ENCODE measurements at places on chromosomes 12 and 14.
A peak's percentile ranks its signal among the peaks of the same experiment; 100 is the strongest.

- DNase-seq: no peak
Measured at GRCh38 chr12:15143467-15143866, 77.8 kb downstream of the RERG start.

GRCh38 chr12:115204957-115205754 is 521.2 kb upstream of the TBX3 start:
- no peak for DNase-seq

DNA sequence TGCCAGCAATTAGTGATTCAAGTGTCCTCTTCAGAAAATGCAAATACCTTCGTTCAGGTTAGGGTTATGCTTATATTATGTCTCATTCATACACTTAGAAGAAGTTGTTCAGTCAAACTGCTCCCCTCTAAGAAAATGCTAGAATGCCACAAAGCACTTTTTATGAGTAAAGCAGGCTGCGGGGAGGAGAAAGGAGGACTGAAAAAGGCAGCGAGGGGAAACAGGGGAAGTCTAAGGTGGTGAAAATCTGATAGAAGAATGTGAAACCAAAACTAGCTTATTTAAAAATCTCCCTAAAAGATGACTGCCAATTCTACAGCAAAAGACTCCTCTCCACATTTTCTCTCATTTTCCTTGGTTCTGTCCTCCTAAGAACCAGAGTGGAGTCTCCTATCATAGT is 70.1 kb downstream of the PRKD1 start:
- no peak for DNase-seq

- no peak for DNase-seq
Measured at GRCh38 chr14:51638071-51638944, 13.4 kb upstream of the FRMD6 start.

DNA sequence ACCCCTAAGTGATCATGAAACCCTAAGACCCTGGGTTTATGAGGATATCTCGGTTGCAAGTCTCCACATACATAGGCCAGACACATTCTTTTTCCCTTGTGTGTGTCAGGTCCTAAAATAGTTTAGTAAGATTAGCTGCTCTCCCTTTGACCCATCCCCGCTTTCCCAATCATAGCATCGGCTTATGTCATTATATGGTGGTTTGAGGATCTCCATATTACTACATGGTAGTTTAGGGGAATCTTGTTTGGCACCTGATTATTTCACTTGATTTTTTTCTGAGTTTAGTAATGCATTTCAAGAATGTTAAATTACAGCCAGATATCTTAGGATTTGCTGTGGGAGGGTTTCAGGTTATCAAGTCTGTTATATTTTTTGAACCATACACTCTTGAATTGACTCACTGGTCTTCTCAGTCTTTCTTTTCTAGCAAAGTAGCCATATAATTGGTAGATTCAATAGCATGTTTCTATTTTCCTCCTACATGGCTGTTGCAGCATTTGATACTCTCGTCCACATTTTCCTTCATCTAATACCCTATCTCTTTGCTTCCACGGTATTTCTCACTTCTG is 68.3 kb upstream of the TRHDE start:
- no peak for DNase-seq

- peak; percentile 4 for DNase-seq
Measured at GRCh38 chr12:4934407-4935035, 24.8 kb downstream of the KCNA1 start.

DNA sequence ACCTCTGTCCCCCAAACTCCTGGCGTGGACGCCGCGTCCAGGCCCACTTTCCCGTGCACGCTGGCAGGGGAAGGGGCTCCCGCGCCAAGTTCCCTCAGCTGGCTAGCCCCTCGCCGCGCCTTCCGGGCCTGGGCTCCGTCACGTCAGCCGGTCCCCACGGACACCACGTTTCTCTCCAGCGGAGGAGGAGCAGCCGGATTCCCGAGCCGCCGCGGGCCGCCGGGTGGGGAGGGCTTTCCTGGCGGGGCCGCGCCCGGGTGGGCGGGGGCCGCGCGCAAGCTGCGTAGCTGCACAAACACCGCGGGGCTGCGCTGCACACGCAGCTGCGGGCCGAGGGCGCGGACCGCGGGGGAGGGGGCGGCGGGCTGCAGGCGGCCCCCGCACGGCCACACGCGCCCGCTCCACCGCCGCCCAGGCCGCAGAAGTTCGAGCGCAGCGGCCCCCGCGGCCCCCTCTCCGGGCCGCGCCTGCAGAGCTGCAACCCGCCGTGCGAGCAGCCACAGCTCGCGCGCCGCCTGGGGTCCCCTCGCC is 45.1 kb upstream of the PNMA1 start:
- no peak for DNase-seq

Measured in NCI-H748 treated with DMSO at 0.1 percent for 48 hours (cell line).